Type B pancreatic cell (in vitro differentiated cells): ENCODE measurements at places on chromosomes 4 and X. TPM values are rescaled to one million over a fixed set of nuclear protein-coding genes. Genes with fewer than 3 reads are reported as not detected.

GRCh38 chrX:107674480-107675364, 46.4 kb downstream of the PRPS1 start:
- peaks cover 7% of the 10 kb centered on the region for H3K4me1 ChIP-seq
- no peak for DNase-seq
- H3K4me3 ChIP-seq, result peak overlapping the region; percentile 42
- no peaks in the 10 kb centered on the region for H3K27me3 ChIP-seq

- no peak overlapping the region for H3K27ac ChIP-seq
- no peak for DNase-seq
- peaks cover 31% of the 10 kb centered on the region for H3K4me1 ChIP-seq
- no peaks in the 10 kb centered on the region for H3K27me3 ChIP-seq
- no peaks in the 10 kb centered on the region for H3K36me3 ChIP-seq
Observed at GRCh38 chr4:41325901-41326300, 69.2 kb downstream of the UCHL1 start.

GRCh38 chrX:69961365-69962072, 88.2 kb downstream of the AWAT2 start:
- no peak overlapping the region for H3K27ac ChIP-seq
- H3K27me3 ChIP-seq, result no peaks in the 10 kb centered on the region
- H3K4me1 ChIP-seq, result no peaks in the 10 kb centered on the region
- no peak overlapping the region for H3K4me3 ChIP-seq

DNA sequence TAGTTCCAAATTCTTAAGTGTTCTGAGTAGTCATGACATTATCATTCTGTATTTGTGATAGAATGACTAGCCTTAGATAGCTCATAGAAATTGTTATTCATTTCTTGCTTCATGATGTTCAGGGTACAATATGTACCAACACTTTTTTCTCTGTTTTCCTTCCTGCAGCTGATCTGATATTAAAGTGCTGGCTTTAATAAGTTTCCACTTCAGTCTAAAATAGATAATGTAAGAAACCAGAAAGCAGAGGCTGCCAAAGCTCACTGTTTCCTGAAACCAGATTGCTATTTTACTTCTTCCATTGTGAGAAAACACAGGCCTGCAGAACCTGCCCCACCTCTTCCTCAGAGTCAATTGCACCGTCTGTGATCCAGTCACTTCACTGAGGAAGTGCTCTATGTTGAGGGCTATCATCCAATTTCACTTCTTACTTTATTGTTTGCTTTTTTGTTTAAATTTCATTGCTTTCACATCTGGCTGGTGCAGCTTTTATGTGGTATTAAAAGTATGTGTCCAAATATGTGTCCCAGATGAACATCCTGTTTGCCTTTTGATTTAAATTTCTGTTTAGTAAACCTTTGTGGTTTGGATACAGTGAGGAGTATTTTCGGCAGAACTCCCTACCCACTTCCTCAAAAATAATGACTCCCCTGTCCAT, 652.1 kb downstream of the ANKRD50 start:
- H3K27me3 ChIP-seq, result no peaks in the 10 kb centered on the region
- no peak for DNase-seq
- H3K27ac ChIP-seq, result peak overlapping the region; percentile 40
- H3K4me3 ChIP-seq, result peak overlapping the region; percentile 7

- H3K27me3 ChIP-seq, result no peaks in the 10 kb centered on the region
- no peak within 1 kb of the TSS for H3K4me3 ChIP-seq
- H3K27ac ChIP-seq, result no peak within 1 kb of the TSS
Observed at GRCh38 chrX:12866451-12867377, at the start of gene TLR7. TSS of gene TLR7 (plus strand) at chrX:12867072. CDS start at chrX:12867579, 507 bp downstream.

- H3K4me3 ChIP-seq, result no peak overlapping the region
- no peak for DNase-seq
- no peaks in the 10 kb centered on the region for H3K4me1 ChIP-seq
- H3K36me3 ChIP-seq, result no peaks in the 10 kb centered on the region
- no peaks in the 10 kb centered on the region for H3K27me3 ChIP-seq
Observed at GRCh38 chrX:125742811-125743210, 423.1 kb downstream of the TEX13C start.

DNA sequence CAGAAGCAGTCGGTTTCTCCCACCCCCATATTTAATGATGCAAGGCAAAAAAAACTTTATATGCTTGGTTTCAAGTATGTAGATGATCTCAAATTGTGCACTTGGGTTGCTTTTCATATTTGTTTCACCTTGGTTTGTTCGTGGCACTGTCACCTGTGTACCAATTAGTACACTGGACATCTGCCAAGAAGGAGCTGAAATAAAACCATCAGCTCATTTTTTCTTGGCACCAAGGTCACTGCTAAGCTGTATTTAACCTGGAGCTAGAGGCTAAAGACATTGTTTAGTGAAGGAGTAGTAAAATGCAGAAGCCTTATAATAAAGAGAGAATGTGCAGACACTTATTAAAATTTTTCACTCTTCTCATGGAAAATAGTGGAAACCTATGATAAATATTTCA, 430.8 kb downstream of the ARHGAP24 start:
- H3K27me3 ChIP-seq, result no peaks in the 10 kb centered on the region
- H3K4me3 ChIP-seq, result no peak overlapping the region
- no peaks in the 10 kb centered on the region for H3K36me3 ChIP-seq

DNA sequence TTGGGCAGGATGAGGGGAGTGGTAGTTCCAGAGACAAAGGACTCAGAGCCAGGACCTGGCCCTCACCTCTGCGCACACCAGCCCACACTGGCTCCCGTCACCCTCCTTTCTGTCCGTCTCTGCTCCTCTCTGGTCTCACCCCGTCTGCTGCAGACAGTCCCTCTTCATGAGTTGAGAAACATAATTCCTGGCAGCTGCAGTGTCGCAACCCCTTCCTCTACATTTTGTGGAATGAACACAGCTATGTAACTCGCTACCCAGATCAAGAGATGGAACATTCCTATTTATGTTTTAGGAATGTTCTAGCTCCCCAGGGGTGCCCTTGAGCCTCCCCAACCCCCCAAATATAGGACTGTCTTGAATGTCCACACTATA, 59.3 kb downstream of the SHROOM2 start:
- H3K4me1 ChIP-seq, result peaks cover 17% of the 10 kb centered on the region
- H3K4me3 ChIP-seq, result peak overlapping the region; percentile 30
- H3K36me3 ChIP-seq, result no peaks in the 10 kb centered on the region
- no peak for DNase-seq
- no peaks in the 10 kb centered on the region for H3K27me3 ChIP-seq

DNA sequence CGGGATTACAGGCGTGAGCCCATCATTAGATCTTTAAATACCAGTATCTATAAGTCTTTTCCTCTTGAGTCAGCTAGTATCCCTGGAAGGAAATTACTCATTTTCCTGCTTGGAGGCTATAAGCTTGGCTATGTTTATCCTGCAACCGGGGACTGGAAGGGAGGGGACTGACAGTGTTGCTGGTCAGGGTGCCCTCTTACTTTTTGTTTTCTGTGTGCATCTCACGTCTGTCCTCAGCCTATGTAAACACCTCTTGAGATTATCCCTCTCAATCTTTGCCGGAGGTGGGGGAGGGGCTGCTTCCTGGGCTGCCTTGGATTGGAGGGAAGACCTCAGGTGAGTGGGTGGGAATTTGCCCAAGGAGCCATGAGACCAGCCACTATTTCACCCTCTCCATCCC, 37.0 kb downstream of the HTT start:
- no peak overlapping the region for H3K4me3 ChIP-seq
- H3K27me3 ChIP-seq, result no peaks in the 10 kb centered on the region
- H3K27ac ChIP-seq, result no peak overlapping the region
- H3K4me1 ChIP-seq, result no peaks in the 10 kb centered on the region
- H3K36me3 ChIP-seq, result peaks cover 25% of the 10 kb centered on the region

Gene MAGEE2
- not detected in 2 replicates for total RNA-seq
